ENCODE measurements at places on chromosomes 11 and 22.
A peak's percentile ranks its signal among the peaks of the same experiment; 100 is the strongest.

DNA sequence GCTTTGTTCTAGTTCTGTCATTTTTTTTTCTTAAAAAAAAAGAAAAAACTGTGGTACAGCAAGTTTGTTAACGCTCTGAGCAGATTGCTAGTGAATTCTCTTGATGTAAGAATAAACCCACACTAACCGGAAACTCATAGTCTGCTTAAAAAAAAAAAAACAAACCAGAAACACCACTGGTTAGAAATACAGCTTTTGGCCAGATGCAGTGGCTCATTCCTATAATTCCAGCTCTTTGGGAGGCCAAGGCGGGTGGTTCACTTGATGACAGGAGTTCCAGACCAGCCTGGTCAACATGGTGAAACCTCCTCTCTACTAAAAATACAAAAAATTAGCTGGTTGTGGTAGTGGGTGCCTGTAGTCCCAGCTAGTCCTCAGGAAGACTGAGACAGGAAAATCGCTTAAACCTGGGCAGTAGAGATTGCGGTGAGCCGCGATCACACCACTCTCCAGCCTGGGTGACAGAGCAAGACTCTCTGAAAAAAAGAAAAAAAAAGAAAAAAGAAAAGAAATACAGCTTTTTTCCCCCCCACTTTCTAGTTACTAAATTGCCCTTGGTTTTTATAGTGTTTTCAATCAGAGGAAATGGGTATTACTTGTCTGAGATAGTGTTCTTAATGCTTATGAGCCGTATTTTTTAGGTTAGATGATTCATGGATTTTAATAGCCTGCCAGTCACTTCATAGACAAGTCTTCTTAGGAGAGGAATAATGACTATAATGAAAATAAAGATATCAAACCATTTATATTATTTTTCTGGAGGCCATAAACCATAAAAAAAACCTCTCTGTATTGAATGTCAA, 222.8 kb downstream of the DDX10 start:
- DNase-seq: no peak

DNA sequence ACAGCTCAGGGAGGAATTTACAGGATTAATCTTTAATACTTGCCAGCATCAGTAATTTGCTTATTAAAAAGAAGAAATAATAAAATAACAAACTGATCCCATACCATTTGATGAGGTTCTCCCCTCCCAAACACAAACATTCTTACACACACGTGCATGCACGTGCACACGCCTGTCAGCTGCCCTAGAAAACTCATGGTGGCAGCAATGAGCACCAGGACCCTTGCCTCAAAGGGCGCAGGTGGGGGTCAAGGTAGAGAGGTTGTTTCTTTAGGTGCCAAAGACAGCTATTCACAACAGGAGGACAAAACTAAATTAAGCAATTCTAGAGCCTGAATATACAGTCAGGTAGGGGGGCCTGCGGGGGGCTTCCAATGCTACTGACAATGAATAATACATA, 219.3 kb downstream of the BUD13 start:
- DNase-seq: no peak

- DNase-seq: no peak
These were observed 2.4 kb downstream of the RASGRP2 start for GRCh38 chr11:64741375-64742086.

DNA sequence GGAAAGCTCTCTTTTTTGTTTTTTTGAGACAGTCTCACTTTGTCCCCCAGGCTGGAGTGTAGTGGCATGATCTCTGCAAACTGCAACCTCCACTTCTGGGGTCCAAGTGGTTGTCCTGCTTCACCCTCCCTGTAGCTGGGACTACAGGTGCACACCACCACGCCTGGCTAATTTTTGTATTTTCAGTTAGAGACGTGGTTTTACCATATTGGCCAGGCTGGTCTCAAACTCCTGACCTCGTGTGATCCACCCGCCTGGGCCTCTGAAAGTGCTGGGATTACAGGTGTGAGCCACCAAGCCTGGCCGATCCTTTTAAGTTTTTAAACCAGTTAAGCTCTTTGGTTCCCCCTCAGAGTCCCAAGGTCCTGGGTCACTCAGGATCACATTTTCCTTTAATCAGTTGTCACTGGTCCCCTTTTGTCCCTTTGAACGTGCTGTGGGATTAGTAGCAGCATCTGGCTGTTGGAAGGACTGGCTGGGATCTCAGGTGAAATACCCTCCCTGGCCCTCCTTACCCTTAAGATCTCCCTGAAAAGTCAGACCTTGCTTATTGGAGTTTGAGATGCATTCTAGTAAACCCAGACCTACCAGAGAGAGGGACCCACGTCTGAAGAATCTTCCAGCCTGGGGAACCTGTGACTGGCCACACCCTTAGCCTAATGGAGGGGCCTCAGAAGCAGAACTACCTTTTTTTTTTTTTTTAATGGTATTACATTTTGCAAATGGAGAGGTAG, 8.1 kb downstream of the MALAT1 start:
- peak; percentile 93 for DNase-seq

DNA sequence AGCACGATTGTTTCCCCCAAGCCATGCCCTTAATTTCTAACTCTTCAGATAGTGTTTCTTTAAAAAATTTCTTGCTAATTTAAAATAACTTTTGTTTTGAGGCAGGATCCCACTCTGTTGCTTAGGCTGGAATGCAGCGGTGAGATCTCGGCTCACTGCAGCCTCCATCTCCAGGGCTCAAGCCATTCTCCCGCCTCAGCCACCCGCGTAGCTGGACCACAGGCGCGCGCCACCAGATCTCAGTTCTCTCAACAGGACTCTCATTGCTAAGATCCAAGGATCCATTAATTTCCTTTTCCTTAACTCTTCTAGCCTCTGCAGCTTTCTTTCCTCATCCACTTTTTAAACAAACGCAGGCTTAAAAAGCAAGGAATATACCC, 327 bp upstream of the MED17 start:
- DNase-seq: no peak

- no peak for DNase-seq
These were observed 725 bp downstream of the CASTOR1 start for GRCh38 chr22:30288419-30289140.

DNA sequence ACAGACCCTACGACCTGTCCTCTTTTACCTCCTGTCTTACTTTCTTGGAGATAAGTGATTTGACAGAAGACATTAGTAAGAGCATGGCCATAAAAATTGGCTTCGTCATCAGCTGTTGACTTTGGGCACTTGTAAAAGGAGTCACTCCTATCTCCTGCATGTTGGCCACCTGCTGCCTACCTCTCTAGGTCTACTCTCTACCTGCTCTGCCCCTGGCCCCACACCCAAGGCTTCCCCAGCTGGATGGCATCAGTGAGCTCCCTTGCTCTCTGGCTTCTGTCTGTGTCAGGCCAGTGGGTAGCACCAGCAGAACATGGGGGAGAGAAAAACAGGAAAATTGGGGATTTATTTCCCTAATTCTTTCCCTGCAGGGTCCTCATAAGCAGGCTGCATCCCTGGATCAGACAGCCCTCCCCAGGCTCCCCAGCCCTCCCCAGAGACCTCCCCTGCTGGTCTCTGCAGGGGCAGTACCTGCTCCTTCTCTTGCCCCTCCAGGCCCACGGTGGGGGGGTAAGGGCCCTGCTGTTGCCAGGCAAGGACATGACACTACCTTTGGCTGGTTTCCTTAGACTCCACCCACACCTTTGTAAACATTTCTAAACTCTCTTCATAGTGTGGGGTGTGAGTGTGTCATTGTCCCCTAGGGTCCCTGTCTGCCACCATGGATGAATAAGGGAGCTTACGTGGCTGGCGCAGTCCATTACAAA, 157.0 kb upstream of the NECTIN1 start:
- DNase-seq: no peak

DNA sequence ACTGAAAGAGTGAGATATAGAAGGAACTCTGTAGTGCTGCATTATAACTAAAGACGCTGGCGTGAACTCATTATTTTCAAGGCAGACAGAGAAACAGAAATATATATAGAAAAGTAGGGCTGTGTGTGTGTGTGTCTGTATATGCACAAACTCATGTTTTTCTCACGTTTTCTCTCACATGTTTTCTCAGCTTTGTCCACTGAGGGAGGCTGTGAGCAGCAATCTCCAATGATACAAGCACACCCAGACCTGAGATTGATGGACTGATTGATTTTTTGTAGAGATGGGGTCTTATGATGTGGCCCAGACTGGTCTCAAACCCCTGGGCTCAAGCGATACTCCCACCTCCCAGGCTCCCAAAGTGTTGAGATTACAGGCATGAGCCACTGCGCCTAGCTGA, 122.5 kb downstream of the SERGEF start:
- no peak for DNase-seq

DNA sequence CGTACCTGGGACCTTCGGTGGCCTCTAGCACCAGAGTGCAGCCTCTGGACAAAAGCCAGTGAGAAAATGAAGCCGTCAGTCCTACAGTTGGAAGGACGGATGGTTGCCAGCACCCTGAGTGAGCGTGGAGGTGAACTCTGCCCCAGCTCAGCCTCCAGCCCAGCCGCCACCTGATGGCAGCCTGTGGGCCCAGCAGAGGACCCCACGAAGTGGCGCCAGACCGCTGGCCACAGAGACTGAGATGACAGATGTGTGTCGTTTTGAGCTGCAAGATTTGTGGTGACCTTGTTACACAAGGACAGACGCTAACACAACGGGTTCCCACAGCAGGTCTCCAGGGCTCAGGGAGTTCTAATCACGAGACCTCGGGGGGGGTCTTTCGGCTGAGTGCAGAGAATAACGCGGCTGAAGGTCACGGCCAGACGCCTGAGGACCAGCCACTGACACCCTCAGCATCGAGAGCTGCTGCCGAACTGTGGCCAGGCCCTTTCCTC, 75.0 kb downstream of the BRD1 start:
- no peak for DNase-seq

Measured in epithelial cell of esophagus (primary cell).